Central memory CD8-positive, alpha-beta T cell (primary cell): ENCODE measurements at places on chromosomes 3 and 15.

DNA sequence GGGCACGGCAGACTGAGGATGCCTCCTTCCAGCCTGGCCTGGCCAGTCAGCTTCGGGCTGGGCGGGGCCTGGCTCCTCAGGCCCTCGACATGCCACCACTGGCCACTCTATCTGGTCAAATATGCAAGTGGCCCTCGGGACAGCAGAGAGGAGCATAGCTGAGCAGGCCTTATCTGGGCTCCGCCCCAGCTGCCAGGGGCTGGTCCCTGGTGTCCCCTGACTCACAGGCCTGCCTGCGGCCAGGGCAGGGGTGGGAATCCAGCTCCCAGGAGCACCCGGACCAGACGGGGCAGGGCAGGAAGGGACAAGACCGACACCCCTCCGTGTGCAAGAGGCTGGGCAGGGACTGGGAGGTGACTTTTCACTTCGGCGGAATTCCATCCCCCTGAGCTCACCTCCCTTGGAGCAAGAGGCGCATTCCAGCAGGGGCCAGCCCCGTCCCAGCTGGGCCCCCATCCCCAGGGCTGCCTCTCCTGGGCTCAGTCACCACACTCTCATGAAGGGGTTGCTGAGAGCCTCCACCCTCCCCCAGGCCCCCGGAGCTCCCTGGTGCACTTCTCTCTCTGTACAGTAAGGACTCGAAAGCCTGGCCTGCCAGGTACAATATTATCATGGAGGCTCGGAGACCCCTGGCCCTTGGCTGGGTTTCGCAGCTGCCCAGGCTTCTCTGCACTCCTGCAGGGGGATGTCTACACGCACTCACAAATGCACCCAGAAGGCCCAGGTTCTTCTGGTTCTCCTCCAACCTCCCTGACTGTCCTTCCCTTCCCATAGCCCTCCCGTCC is 29.5 kb downstream of the WNT7A start:
- no peak overlapping the region for H3K27ac ChIP-seq
- no peak overlapping the region for H3K4me3 ChIP-seq
- DNase-seq = no peak

GRCh38 chr3:56673781-56674457 is 9.1 kb downstream of the TASOR start:
- H3K4me3 ChIP-seq = no peak overlapping the region
- peaks cover 35% of the 10 kb centered on the region for H3K36me3 ChIP-seq
- H3K27ac ChIP-seq = no peak overlapping the region

DNA sequence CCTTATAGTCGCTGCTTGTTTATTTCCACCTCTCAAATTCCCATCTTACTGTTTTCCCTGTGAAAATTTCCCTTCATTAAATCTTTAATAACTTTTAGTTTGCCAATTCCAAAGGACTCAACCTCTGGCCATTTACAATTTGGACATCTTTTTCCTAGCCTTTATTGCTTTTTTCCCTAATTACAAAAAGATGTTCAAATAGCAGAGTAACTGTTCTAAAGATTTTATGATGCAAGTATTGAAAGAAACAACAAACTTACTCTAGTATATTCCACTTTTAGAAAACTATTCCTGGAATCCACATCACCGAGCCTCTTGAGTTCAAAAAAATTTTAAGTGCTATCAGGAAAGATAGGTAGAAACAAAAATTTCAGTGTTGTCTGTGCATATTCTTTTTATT is 174.1 kb upstream of the UBE2E2 start:
- no peaks in the 10 kb centered on the region for H3K4me1 ChIP-seq
- H3K36me3 ChIP-seq = no peaks in the 10 kb centered on the region
- DNase-seq = no peak
- no peaks in the 10 kb centered on the region for H3K27me3 ChIP-seq
- no peak overlapping the region for H3K27ac ChIP-seq
- H3K4me3 ChIP-seq = no peak overlapping the region

GRCh38 chr3:46090161-46090591 is 62.9 kb upstream of the XCR1 start:
- H3K36me3 ChIP-seq = no peaks in the 10 kb centered on the region
- no peak for DNase-seq
- H3K27me3 ChIP-seq = no peaks in the 10 kb centered on the region
- H3K4me1 ChIP-seq = peaks cover 41% of the 10 kb centered on the region
- no peak overlapping the region for H3K4me3 ChIP-seq

DNA sequence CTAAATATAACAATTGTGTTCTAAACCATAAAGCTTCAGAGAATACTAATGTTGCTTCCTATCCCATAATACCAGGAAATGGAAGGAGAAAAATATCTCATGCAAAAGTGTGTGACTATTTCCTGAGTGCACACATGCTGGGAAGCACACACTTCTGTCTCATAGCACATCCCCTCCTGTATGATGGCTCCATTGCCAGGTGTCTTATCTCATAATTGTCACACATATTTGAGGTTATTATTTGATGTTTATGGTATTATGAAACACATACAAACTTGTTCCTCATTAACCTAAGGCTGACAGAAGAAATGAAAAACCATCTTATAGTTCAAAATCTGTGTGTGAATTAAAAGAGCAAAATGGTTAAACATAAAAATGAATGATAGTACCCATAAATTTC is 65.4 kb downstream of the SERP1 start:
- DNase-seq = no peak
- H3K4me3 ChIP-seq = no peak overlapping the region

DNA sequence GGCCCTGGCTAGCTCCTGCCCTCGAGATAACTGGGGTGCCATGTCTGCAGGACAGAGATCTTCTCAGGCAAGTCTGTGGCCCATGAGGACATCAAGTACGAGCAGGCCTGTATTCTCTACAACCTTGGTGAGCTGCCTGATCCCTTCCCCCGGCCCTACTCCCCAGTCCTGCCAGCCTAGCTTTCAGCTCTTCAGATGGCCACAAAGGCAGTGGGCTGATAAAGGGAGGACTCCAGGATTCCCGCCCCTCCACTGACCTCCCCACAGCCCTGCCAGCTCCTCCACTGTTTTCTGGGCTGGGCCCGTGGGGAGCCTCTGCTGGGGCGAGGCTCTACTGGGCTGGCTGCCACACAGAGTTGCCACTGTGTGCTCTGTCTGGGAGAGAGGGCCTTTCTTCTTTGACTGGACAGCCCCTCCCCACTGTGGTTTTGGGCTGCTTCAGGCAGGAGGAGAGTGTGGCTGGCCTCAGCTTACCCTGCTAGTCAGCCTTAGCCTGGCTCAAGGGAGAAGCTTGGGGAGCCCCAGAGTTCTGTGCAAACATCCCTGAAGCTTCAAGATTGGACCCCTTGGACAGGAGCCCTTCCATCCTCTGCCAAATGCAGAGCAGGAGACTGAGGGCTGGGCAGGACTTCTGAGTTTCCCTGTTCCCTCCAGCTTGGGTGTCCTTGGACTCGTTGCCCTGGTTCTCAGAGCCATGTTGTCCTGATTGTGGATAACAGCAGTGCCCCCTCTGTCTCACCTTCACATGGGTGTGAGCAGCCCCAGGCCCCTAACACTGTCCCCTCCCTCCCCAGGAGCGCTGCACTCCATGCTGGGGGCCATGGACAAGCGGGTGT is 24.4 kb downstream of the PTPN23 start:
- H3K27ac ChIP-seq = peak overlapping the region; percentile 65
- no peak for DNase-seq
- no peaks in the 10 kb centered on the region for H3K27me3 ChIP-seq

- no peak overlapping the region for H3K4me3 ChIP-seq
- H3K4me1 ChIP-seq = no peaks in the 10 kb centered on the region
- H3K36me3 ChIP-seq = no peaks in the 10 kb centered on the region
These were observed 48.8 kb upstream of the MEIS2 start for GRCh38 chr15:37149146-37149545.

DNA sequence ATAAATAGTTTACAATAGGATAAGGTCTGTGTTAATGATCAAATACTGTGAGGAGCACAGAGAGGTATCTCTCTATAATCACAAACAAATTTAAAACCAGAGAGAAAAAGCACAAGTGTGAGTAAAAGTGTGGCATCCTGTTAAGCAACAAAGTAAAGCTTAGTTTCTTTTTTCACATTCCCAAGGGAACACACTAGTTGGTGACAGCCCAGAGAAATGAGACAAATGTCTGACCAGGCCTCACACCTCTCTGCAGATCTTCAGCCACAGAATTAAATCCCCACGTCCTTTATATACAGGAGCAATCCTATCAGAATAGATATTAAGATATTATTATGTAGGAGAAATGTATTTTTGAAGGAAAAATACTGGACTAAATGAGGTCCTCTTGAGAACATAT is 2.7 kb downstream of the FBN1 start:
- no peaks in the 10 kb centered on the region for H3K36me3 ChIP-seq
- peaks cover 53% of the 10 kb centered on the region for H3K27me3 ChIP-seq
- H3K4me1 ChIP-seq = no peaks in the 10 kb centered on the region
- no peak overlapping the region for H3K4me3 ChIP-seq

DNA sequence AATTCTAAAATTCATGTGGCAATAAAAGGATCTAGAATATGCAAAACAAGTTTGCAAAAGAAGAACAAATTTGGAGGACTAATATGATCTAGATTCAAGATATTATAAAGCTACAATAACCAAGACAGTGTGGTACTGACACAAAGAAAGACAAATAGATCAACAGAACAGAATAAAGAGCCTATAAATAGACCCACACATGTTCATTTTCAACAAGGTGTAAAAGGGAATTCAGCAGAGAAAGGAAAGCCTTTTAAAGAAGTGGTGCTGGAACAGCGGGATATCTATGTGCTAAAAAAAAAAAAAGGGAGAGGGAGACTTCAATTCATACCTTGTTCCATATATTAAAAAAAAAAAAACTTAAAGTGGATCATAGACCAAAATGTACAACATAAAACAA is 149.0 kb downstream of the WDR76 start:
- H3K27me3 ChIP-seq = peaks cover 54% of the 10 kb centered on the region
- H3K4me1 ChIP-seq = peaks cover 24% of the 10 kb centered on the region
- H3K4me3 ChIP-seq = no peak overlapping the region
- no peaks in the 10 kb centered on the region for H3K36me3 ChIP-seq
- no peak for DNase-seq

- no peak for DNase-seq
- H3K36me3 ChIP-seq = no peaks in the 10 kb centered on the region
- H3K4me3 ChIP-seq = no peak overlapping the region
- no peaks in the 10 kb centered on the region for H3K27me3 ChIP-seq
These were observed 16.2 kb upstream of the SLC6A6 start for GRCh38 chr3:14386254-14386653.

GRCh38 chr3:61372723-61373122 is 121.5 kb upstream of the FHIT start:
- H3K4me1 ChIP-seq = no peaks in the 10 kb centered on the region
- no peaks in the 10 kb centered on the region for H3K36me3 ChIP-seq
- no peak overlapping the region for H3K4me3 ChIP-seq
- DNase-seq = no peak
- H3K27ac ChIP-seq = no peak overlapping the region
- H3K27me3 ChIP-seq = peaks cover 7% of the 10 kb centered on the region

- H3K4me1 ChIP-seq = peaks cover 35% of the 10 kb centered on the region
- peak overlapping the region; percentile 20 for H3K27ac ChIP-seq
- H3K27me3 ChIP-seq = peaks cover 11% of the 10 kb centered on the region
- H3K4me3 ChIP-seq = peak overlapping the region; percentile 85
- DNase-seq = no peak
These were observed 619 bp downstream of the EIF2AK4 start for GRCh38 chr15:39934397-39935071.

DNA sequence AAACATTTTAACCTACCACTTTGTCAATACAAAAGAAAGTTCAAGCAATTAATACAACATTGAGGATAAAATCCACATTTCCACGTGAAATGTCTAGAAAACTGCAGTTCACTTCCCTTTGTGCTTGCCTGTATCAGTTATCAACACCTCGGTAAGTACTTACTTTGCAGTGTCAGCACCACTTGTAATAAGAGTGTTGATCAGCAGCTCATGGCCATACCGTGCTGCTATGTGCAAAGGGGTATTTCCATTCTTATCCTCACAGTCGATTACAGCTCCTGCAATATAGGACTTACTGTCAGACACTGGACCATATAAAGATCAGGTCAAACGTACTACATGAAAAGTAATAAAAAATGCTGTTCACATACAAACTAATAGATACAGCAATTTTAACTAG is 84.4 kb downstream of the ANKRD28 start:
- no peaks in the 10 kb centered on the region for H3K27me3 ChIP-seq
- peaks cover 13% of the 10 kb centered on the region for H3K36me3 ChIP-seq

GRCh38 chr3:123790254-123791072 is 93.7 kb downstream of the MYLK start:
- peaks cover 2% of the 10 kb centered on the region for H3K36me3 ChIP-seq
- no peak for DNase-seq
- H3K27ac ChIP-seq = no peak overlapping the region
- peaks cover 75% of the 10 kb centered on the region for H3K27me3 ChIP-seq
- no peaks in the 10 kb centered on the region for H3K4me1 ChIP-seq

- DNase-seq = no peak
- H3K36me3 ChIP-seq = no peaks in the 10 kb centered on the region
- no peaks in the 10 kb centered on the region for H3K4me1 ChIP-seq
- H3K27me3 ChIP-seq = no peaks in the 10 kb centered on the region
- H3K4me3 ChIP-seq = no peak overlapping the region
- H3K27ac ChIP-seq = no peak overlapping the region
These were observed 68.4 kb downstream of the KCNAB1 start for GRCh38 chr3:156188757-156189156.

DNA sequence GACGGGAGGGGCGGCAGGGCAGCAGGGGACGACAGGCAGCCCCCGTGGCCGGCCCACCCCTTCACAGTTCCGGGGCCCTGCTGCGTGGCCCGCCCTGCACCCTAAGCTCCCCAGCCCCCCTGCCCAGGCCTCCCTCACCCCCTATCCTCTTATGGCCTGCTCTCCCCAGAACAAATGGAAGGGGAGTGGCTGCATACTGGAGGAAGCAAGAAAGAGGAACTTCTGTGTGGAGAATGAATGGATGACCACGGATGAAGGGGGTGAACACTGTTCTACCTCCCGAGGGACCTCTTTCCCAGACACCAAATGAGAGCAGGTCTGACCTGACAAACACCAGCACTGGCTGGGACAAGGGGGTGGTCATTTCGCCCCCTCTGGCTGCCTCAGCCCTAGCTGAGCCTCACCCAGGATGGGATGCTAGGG is 25.0 kb downstream of the SEC61A1 start:
- DNase-seq = no peak
- H3K27me3 ChIP-seq = no peaks in the 10 kb centered on the region
- peak overlapping the region; percentile 9 for H3K4me3 ChIP-seq
- H3K27ac ChIP-seq = no peak overlapping the region

DNA sequence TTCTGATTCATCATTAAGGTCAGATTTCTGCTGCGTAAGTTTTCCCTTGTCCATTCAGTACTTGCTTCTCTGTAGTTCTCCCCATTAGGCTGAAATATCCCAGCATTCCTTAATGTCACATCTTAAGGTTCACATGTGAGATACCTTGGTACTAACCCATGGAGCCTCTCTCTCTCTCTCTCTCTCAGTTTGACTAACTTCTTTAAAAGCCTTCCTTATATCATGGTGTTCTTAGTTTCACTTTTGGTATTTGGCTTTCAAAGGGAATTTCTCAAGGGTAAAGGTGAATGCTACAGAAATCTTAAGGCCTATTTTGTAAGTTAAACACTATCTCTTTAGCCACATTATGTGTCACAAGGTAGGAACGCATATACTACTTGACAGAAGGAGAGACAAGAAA is 427.3 kb upstream of the ZNF717 start:
- no peaks in the 10 kb centered on the region for H3K27me3 ChIP-seq
- no peak for DNase-seq
- H3K27ac ChIP-seq = no peak overlapping the region
- H3K36me3 ChIP-seq = no peaks in the 10 kb centered on the region
- H3K4me1 ChIP-seq = no peaks in the 10 kb centered on the region
- no peak overlapping the region for H3K4me3 ChIP-seq

GRCh38 chr15:86382341-86382740 is 302.7 kb downstream of the AGBL1 start:
- no peaks in the 10 kb centered on the region for H3K36me3 ChIP-seq
- peaks cover 35% of the 10 kb centered on the region for H3K27me3 ChIP-seq
- DNase-seq = no peak
- no peak overlapping the region for H3K27ac ChIP-seq
- peaks cover 4% of the 10 kb centered on the region for H3K4me1 ChIP-seq
